ENCODE measurements at places on chromosomes 3 and 15. TPM values are rescaled to one million over a fixed set of nuclear protein-coding genes. Genes with fewer than 3 reads are reported as not detected.

The STAG1 gene
- polyA plus RNA-seq: 8.3 TPM

The SPTBN5 gene
- 9.3 TPM for polyA plus RNA-seq

The ABCC5 gene
- 19.2 TPM for polyA plus RNA-seq

The GOLGA6L7 gene
- not detected for polyA plus RNA-seq

The ZNF619 gene
- polyA plus RNA-seq: 0.84 TPM

The SLC2A2 gene
- polyA plus RNA-seq: not detected

The CADPS gene
- 0.09 TPM for polyA plus RNA-seq

The SELENOS gene
- polyA plus RNA-seq: 50.4 TPM

The CPN2 gene
- polyA plus RNA-seq: not detected

The ANKRD63 gene
- polyA plus RNA-seq: not detected

The CCNB2 gene
- 5.9 TPM for polyA plus RNA-seq

The OSTN gene
- polyA plus RNA-seq: not detected

The TTLL13 gene
- polyA plus RNA-seq: 0.07 TPM

The ATP13A5 gene
- polyA plus RNA-seq: 0.26 TPM

The CCR9 gene
- not detected for polyA plus RNA-seq

The SST gene
- polyA plus RNA-seq: 0.47 TPM
